ENCODE measurements at places on chromosomes 3 and 15. TPM values are rescaled to one million over a fixed set of nuclear protein-coding genes. Genes with fewer than 3 reads are reported as not detected.

Gene TMEM40
- total RNA-seq = not detected

Gene DZIP1L
- total RNA-seq = 20.0 TPM

Gene ZMYND10
- 0.70 TPM for total RNA-seq

Gene DMXL2
- total RNA-seq = 15.1 TPM

Gene ZBTB47
- 44.0 TPM for total RNA-seq

Gene CHST13
- total RNA-seq = not detected

Gene IL17RD
- 2.7 TPM for total RNA-seq

Gene MYZAP
- total RNA-seq = not detected

Gene HDC
- total RNA-seq = not detected

Gene DAG1
- total RNA-seq = 19.3 TPM

Gene LCTL
- 0.12 TPM for total RNA-seq

Gene ABHD10
- total RNA-seq = 36.5 TPM

Gene GPR149
- not detected for total RNA-seq

Gene SEC62
- 42.3 TPM for total RNA-seq

Gene CYP19A1
- 0.30 TPM for total RNA-seq

Gene IDH2
- total RNA-seq = 33.7 TPM

Gene GOLGA6L7
- total RNA-seq = not detected

Gene CHRNA5
- 0.53 TPM for total RNA-seq

Gene SCAANT1
- not detected for total RNA-seq

Gene IL5RA
- total RNA-seq = not detected

Measured in smooth muscle cell of the coronary artery (primary cell).